Fibroblast of skin of right biceps (primary cell): ENCODE measurements at places on chromosomes 4 and X.

GRCh38 chrX:31555506-31555905, 483.7 kb upstream of the FTHL17 start:
- peak; percentile 63 for DNase-seq

GRCh38 chr4:176845636-176846035, 52.9 kb upstream of the VEGFC start:
- peak; percentile 89 for DNase-seq

GRCh38 chr4:151537687-151538086, 128.7 kb downstream of the FHIP1A start:
- DNase-seq, result peak; percentile 23

DNA sequence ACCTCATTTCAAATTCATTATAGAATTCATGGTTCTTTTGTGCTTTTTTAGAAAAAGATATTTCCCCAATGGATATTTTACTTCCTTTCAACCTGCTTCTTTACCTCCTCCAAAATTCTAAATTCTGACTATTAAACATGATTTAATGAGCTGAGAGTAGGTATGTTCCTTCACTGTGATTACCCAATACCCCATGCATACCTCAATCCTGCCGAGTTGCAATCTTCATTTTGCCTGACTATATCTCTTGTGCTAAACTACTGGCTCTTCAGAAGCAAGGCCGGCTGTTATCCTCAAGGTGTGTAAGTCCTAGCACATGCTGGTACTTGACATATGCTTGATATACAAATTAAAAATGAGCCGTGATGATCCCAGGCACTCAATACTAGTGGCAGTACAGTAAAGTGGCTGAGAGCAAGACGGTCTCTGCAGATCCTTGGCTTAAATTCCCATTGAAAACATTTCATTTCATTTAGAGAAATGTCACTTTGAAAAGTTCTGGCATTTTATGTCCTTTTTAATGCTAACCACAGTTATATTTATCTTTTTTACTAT, 320.4 kb downstream of the KCNIP4 start:
- no peak for DNase-seq

GRCh38 chrX:9610771-9611392, 146.0 kb downstream of the TBL1X start:
- peak; percentile 20 for DNase-seq

GRCh38 chr4:77493120-77493752, 112.4 kb upstream of the CXCL13 start:
- no peak for DNase-seq

DNA sequence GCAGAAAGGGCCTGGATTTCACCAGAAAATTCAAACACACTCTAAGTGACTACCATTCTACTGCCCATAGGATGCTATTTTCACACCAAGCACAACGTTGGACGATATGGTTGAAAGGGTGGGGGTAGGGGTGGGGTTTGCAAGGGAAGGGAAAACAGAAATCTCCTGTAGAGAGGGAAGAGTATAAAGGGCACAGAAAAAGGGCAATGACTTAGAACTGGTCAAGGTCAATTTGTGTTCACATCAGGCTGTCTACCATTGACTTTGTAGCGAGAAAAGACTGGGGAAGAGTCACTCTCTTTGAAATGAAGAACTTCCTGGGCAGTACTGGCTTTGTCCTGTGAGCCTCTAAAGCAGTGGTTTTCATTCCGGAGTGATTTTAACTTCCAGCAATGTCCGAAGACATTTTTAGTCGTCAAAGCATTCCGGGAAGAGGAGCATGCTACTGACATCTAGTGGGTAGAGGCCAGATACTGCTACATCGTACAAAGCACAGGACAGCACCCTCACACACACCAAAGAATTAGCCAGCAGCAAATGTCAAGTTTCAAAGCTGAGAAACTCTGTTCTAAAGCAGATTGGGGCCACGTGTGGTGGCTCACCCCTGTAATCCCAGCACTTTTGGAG, 48.4 kb upstream of the SLC7A3 start:
- peak; percentile 56 for DNase-seq

DNA sequence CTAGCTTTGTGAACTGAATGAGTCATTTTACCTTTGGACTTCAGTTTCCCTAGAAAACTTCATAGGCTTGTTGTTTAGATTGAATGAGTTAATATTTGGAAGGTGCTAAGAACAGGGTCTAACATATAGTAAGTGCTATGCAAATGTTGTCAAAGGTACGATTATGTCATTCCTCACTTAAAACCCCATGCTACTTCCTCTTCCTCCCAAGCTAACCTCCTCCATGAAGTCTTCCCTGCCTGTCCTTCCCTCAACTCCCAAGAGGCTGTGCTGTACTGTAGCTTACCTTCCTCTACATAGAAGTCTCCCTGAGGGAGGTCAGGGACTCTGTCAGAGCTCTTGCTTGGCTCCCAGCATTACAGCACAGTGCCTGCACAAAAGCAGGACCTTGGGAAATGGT, 103.4 kb upstream of the PJA1 start:
- DNase-seq, result no peak

GRCh38 chr4:5738061-5738460, 27.1 kb downstream of the EVC start:
- DNase-seq, result no peak

- DNase-seq, result no peak
Measured at GRCh38 chr4:161892951-161893350, 270.8 kb downstream of the FSTL5 start.

DNA sequence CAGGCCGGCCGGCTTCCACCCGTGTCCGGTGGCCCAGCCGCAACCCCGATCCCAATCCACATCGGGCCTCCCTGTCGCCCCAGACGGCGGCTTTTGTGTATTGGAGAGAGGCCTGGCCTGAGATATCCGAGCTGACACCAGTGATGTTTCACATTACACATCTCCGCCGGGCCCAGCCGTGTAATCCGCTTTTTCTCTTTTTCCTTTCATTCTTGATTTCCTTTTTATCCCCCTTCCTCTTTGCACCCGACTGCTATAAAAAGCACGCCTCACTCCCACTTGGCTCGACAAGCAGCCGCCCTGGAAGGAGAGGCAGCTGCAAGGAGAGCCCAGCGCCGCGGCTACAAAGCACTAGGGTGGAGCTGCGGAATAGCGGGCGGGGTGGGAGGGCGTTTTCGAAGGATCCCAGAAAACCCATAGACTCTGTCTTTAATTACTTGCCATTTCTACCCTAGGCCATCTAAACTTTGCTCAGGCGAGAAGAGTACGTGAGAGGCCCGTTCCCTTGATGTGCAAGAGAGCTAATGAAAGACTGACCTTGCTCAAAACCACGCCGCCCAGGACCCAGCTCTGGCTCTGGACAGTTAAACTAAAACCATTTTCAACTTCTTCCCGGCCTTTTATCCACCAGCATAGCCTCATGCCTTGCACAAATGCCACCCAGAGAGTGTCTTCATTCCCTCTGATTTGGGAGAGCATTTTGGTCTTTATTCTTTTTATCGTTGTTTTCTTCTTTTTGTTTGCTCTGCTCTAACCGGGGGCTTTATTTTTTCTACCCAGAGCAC, 3.2 kb downstream of the PITX2 start:
- no peak for DNase-seq

- DNase-seq, result no peak
Measured at GRCh38 chr4:53118676-53119075, 247.2 kb downstream of the SCFD2 start.

GRCh38 chr4:80255329-80256095, 11.0 kb upstream of the FGF5 start:
- peak; percentile 76 for DNase-seq

DNA sequence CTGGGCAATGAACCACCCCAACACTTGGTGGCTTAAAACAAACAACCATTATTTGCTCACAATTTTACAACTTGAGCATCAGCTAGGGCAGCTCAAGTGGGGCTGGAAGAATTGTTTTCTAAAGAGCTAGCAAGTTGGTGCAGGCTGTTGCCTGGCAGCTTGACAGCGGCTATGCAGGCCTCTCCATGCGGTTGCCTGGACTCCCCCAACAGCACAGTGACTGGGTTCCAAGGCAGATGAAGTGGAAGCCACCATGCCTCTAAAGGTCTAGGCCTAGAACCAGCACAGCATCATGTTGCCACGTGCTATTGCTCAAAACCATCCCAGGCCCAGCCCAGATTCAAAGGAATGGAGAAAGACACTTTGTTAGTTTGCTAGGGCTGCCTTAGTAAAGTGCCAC, 114.8 kb downstream of the BCOR start:
- no peak for DNase-seq

GRCh38 chr4:175376287-175376977, 435.6 kb downstream of the GPM6A start:
- no peak for DNase-seq

DNA sequence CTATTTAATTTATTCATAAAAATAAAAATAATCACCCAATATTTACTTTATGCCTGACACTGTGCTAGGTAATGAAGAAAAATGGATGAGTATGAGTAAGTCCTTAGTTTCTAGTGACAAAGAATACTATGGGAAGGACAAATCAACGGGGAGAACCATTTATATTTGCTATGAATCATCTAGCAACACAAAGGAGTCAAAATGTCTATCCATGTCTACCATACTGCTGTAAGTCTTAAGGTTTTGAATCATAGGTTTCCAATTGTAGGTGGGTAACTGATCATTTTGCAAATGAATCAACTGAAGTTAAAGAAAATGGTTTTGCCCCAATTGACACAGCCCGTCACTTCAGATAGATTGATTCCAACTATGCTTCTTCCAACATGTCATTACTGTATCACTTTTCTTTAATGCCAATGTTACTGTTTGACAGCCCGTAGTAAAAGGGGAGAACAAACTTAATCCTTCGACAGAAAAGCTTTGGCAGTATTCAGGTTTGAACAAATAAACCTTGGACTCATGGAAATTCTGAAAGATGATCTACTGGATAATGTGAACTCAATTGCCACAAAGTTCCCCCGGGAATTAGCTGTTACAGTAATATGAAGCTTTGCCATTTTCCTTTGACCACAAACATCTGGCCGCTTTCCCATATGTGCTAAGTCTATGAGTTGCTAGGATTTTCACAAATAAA, 3.2 kb downstream of the TDO2 start:
- DNase-seq, result peak; percentile 99
